ENCODE measurements at places on chromosomes 3 and 15.

DNA sequence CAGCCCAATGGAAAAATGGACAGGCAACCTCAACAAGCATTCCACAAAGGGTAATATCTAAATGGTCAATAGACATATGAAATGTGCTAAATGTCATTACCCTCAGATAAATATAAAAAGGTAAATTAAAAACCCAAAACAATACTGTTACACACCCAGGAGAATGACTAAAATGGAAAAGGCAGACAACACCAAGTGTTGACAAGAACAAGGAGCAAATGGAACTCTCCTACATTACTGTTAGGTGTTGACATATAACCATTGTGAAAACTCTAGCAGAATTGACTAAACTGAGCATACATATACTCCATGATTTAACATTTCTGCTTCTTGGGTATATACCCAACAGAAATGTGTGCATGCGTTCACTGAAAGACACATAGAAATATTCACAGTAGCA lies 25.3 kb upstream of the SLC6A11 start:
- DNase-seq: no peak

DNA sequence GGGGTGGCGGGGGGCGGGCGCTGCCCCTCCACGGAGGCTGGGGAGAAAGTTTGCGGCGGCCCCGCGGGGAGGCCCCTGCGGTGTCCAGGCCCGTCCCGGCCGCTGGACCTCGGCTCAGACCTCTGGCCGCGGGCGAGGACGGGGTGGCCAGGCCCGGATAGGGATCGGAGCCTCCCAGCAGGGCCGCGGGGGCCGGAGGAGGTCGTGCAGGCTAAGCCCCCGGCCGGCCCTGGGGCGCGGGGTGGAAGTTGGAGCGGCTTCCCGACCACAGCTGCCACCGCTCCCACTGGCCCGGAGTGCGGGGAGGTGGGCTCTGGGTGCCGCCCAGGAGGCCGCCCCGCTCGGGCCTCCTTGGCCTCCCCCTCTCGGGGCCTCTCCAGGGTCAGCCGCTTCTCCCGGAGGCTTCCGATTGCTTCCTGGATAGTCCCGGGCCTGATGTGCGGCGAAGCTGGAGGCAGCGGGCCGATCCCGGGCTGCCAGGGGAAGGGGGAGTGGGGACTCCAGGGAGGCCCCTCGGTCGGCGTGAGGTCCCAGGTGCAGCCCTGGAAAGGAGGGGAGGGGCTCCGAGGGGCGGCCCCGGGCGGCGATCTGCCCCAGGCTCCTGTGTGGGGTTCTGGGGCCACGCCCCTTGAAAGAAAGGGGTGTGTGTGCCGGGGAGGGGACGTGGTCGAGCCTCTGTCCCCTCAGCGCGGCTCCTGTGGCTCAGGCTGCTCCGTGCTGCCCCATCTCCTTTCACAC lies 907 bp downstream of the PLXNA1 start:
- DNase-seq: no peak

GRCh38 chr3:127658234-127658633 lies 14.5 kb upstream of the ABTB1 start:
- DNase-seq: no peak

DNA sequence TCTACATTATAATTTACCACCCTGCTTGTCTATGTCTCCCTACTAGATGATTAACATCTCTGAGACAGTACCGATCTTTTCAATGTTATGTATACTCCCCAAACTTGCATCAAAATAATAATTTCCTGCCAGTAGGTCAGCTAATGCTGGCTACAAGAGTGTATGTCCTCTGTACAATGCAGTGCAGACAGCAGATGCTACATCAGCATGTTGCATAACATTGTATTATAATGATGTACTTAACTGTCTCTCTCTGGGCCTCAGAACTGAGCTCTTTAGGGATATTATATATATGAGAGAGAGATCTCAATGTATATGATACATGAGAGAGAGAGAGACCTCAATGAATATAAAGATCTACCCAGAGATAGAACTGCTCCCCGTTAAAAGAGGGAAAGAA lies 456.6 kb downstream of the SHQ1 start:
- no peak for DNase-seq

DNA sequence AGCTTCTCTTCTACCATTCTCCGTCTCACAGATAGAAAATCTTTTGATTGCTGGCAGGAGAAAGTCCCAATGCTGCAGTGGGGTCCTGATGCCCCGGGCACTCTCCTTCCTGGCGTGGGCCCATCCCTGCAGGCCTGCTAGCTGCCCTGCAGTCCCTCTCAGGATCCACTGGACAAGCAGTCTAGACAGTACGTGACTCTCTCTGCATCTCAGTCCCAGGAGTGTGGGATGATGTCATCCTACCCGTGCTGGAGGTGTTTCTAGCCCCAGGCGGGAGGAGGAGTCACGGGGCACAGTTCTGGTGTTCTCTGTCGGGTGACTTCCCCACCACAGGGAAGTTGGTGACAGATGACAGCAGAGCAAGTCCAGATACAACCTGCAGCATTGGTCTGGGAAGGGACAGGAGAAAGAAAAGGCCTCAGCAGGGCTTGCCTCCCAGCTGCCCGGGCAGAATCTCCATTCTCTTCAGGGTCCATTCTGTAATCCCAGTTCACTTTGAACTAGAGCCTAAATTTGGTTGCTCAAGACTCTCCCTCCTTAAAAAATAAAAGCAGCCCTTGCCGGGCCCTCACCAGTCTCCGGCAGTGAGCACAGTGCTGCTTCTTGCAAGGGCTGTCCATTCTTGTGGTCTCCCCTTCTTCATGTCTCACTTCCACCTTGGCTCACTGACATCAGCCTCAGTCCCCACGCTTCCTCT lies 30.6 kb downstream of the SLC28A1 start:
- no peak for DNase-seq

DNA sequence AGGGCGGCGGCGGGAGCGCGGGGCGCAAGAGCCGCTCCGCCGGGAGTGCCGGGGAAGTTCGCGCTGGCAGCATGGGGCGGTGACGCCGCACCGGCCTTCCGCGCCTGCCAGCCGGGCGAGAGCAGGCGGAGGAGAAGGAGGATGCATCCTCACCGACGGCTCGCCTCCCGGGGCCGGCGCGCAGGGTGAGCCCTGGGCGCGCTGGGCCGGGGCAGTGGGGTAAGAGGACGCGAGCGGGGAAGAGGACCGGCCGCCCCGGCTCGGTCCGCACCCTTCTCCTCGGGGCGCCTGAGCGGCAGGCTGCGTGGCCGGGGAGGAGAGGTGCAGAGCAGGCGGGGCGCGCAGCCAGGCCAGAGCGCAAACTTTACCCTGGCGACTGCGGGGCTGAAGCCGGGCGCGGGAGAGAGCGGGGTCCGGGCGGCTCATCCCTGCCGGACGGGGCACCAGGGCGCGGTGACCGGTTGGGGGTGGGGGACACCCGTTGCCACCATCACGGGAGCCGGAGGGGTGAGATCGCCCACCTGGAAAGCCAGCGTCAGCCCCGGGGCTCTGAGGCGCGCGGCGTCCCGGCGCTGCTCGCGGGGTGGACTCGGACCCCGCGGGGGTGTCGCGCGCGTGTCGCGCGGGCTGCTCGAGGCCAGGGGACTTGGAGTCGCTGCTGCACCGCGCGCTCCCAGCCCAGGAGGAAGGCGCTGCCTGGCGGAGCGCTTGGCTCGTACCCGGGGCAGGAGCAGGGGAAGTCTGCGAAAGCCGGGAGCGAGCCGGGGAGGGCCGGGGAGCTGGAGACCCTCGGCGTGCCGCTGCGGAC lies 542 bp downstream of the GABRA5 start:
- no peak for DNase-seq

DNA sequence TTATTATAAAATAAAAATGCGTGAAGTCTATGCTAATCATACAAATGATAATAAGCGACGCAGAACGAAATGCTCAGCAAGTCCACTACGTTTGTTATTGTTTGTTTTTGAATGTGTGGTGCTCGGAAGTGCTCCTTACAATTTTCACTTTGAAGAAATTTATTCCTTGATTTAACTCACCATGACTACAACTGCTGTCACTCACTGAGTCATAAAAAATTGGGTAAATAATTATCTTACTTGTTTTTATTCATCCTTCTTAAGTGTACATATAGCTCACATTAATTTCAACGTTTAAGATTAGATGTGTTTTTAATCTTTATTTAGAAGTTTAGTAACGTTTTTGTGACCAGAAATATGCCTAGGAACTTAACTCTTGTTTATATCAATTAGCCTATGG lies 66.7 kb upstream of the NANOGP8 start:
- no peak for DNase-seq

DNA sequence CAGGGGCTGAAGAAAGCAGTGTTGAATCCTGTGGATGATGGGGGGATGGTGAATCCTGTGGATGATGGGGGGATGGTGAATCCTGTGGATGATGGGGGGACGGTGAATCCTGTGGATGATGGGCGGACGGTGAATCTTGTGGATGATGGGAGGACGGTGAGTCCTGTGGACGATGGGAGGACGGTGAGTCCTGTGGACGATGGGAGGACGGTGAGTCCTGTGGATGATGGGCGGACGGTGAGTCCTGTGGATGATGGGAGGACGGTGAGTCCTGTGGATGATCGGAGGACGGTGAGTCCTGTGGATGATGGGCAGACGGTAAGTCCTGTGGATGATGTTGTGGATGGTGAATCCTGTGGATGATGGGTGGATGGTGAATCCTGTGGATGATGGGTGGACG lies 170.7 kb downstream of the SV2B start:
- DNase-seq: no peak

GRCh38 chr3:46609212-46609721 lies 3.1 kb upstream of the FAM240A start:
- no peak for DNase-seq

DNA sequence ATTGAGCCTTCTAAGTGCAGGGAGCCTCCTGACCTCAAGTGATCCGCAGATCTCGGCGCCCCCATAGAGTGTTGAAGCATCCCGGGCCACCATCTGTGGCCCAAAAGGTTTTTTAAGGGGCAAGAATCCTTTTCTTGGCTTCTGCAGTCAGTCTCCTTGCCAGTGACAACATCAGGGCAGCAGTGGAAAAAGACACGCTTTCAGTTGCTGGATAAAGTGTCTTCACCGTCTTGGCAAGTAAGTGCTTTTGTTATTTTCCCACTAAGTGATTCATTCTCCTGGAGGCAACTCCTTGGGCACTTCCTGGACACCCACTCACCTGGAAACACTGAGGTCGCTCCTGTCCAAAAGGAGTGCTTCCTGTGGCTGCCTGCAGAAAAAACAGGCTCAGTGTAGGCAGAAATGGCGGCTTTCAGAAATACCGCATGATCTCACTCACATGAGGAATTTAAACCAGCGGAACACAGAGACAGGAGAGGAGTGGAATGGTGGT lies 71.7 kb upstream of the ABHD2 start:
- no peak for DNase-seq

DNA sequence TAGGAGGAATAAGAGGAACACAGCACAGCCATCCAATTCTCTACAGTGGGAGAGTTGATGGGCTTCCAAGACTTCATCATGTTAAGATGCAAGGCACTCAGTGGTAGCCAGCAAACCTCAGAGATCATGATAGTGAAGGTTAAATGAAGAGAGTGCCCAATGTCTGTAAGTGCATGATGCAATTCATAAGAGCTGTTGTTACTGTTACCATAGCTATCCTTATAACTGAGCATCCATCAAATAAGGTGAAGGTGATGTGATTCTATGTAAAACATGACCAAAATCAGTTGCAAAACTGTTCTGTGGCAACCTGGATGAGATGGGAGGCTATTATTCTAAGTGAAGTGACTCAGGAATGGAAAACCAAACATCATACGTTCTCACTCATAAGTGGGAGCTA lies 289.7 kb downstream of the MAGI1 start:
- no peak for DNase-seq

DNA sequence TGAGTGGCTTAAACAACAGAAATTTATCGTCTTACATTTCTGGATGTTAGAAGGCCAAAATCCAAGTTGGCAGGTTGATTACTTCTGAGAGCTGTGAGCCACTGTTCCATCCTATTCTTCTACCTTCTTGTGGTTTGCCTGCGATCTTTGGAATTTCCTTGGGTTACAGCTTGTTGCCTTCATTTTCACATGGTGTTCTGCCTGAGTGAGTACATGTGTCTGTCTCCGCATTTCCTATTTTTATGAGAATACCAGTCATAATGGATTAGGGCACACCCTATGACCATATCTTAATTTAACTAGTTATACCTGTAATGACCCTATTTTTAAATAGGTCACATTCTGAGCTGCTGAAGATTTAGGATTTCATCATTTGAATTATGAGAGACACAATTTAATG lies 294.3 kb downstream of the CNTN4 start:
- no peak for DNase-seq

- DNase-seq: peak; percentile 18
These were observed 1.2 kb downstream of the CLSTN2 start for GRCh38 chr3:139935866-139936817.

GRCh38 chr3:190092250-190092649 lies 28.4 kb downstream of the P3H2 start:
- no peak for DNase-seq

DNA sequence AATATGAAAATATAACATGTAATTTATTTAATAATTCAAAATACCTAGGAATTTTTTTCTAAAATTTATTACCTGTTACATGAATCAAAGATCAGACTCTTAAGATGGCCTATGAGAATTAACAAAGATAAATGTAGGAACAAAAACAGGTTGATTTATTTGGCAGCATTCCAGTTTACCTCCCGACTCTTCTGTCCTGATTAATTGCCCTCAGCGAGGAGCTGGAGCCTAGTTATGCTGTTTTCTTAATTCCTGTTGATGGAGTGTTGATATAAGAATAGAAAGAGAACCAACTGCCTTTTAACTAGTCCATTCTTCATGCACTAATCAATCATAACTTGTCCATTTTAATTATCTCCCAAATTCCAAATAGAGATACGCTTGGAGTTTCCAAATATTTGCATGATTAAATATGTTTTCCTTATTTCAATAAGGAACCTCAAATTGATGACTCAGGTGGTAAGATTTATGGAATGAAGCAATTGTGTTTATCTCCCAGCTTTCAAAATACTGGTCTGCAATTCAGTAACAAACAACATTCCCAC lies 10.6 kb upstream of the CPB1 start:
- DNase-seq: no peak

GRCh38 chr15:38479756-38480155 lies 25.8 kb downstream of the FAM98B start:
- DNase-seq: no peak

- DNase-seq: no peak
These were observed 13.0 kb downstream of the CYP1A1 start for GRCh38 chr15:74712311-74712710.

DNA sequence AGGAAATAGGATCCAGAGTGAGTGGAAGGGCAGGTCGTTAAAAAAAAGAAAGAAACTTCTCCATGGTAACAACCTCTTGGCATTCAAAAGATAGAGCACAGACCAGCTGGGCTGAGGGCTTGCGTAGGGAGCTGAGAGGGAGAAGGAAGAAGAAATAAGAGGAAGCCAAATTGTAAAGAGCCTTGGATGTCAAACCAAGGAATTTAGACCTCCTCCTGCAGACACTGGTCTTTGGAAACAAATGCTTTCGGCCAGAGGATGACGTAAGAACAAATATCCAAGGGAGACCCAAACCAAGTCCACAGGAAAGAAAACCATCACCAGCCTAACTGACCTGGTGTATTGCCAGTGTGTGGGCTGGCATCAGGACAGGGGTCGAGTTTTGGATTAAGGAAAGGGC lies 155.2 kb downstream of the UACA start:
- no peak for DNase-seq

DNA sequence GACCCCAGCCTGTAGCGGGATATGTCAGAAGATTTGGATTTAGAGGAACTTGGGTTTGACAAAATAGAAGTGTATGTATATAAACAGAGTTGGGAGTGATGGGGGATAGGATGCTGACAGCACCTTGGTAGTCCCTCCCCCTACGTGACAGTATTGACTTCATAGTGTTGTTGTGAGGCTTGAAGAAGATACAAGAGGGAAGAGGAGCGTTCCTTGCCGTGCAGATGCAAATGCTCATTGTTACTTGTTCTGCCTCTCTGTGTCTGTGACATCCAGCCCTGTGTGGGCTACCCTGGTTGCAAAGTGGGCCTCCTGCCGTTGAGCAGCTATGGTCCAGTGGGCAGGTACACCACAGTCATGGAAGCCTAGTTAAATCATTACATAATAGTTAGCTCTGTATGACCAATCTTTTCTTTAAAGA lies 45.0 kb downstream of the SMAD3 start:
- DNase-seq: no peak
